ENCODE measurements at places on chromosomes 3 and 15. TPM values are rescaled to one million over a fixed set of nuclear protein-coding genes. Genes with fewer than 3 reads are reported as not detected.

Gene POLQ
- total RNA-seq, result 16.9 TPM

Gene NPAP1
- 0.30 TPM for total RNA-seq

Gene ARGFX
- total RNA-seq, result not detected

Gene SYNPR
- total RNA-seq, result not detected

Gene PROK2
- total RNA-seq, result 0.25 TPM

Gene SHF
- 55.0 TPM for total RNA-seq

Gene GOLGA8T
- total RNA-seq, result 0.47 TPM

Gene CLEC3B
- total RNA-seq, result not detected

Gene TICRR
- 44.9 TPM for total RNA-seq

Gene CCR1
- total RNA-seq, result 0.12 TPM

Gene ALDH1A3
- 8.0 TPM for total RNA-seq

Gene SLC6A20
- not detected for total RNA-seq

Gene TEX55
- total RNA-seq, result not detected

Gene SETMAR
- 39.4 TPM for total RNA-seq

DNA sequence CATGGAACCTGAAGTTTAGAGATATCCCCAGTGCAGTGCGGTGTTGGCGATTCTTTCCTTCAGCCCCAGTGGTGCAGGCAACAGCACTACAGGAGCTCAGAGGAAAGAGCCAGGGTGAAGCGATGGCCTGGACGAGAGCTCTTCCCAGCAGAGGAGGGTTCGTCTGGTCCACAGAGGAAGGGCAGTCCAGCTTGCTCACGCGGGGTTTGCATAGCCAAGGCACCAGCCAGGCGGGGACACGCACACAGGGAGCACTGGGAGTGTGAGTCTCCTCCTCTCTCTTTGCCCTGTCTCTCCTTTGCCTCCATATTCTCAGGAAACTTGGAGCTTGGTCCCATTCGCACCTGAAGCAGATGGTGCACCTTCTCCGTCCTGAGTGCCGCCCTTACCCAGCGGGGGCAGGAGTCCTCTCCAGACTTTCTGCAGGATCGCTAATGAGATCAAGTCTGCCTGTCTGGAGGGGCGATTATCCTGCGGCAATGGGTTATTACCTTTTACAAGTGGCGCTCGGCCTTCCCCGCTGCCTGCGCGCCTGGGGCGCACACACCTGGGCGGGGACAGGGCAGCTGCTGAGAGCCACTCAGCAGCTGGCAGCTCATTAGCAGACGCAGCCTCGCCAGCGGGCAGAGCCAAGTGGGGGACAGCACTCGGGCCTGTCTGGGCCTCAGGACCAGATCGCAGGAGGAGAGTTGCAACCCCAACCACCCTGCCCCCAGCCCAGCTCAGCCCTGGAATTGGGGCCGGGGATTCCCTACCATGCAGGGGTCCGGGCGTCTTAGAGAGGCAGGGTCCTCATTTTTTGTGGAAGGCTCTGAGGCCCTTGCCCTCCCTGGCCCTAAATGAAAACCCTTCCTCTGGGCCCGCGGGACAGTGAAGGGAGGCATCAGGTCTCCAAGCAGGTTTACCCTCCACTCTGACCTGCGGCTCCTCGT is 119.0 kb upstream of the MEF2A start:
- H3K27me3 ChIP-seq, result no peaks in the 10 kb centered on the region
- no peak for DNase-seq
- H3K4me1 ChIP-seq, result no peaks in the 10 kb centered on the region

- H3K36me3 ChIP-seq, result no peaks in the 10 kb centered on the region
- peaks cover 75% of the 10 kb centered on the region for H3K4me1 ChIP-seq
- no peaks in the 10 kb centered on the region for H3K27me3 ChIP-seq
- peak overlapping the region; percentile 62 for H3K4me3 ChIP-seq
- DNase-seq, result peak; percentile 18
- peak overlapping the region; percentile 98 for H3K27ac ChIP-seq
These were observed 154.2 kb upstream of the LRIG1 start for GRCh38 chr3:66655044-66655443.

GRCh38 chr3:46235425-46235824 is 6.8 kb upstream of the CCR3 start:
- DNase-seq, result no peak
- H3K4me1 ChIP-seq, result no peaks in the 10 kb centered on the region
- H3K36me3 ChIP-seq, result no peaks in the 10 kb centered on the region
- peaks cover 31% of the 10 kb centered on the region for H3K27me3 ChIP-seq

DNA sequence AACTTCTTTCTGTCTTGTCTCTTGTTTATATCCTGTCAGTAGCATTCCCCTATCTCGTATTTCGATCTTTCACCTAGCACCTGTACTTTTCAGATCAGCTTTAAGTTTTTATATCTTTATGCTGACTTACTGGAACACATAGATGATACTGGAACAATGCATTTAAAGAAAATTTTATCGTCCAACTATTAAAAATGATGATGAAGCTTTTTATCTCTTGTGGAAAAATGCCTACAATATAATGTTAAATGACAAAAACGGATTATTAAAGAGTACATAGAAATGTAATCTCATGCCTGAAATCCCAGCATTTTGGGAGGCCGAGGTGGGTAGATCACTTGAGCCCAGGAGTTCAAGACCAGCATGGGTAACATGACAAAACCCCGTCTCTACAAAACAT is 139.5 kb downstream of the ZPLD1 start:
- no peaks in the 10 kb centered on the region for H3K4me1 ChIP-seq
- H3K4me3 ChIP-seq, result no peak overlapping the region
- H3K27ac ChIP-seq, result no peak overlapping the region
- no peak for DNase-seq
- H3K27me3 ChIP-seq, result peaks cover 4% of the 10 kb centered on the region
- H3K36me3 ChIP-seq, result no peaks in the 10 kb centered on the region

GRCh38 chr3:159739969-159740368 is 248.7 kb upstream of the IL12A start:
- no peak for DNase-seq
- no peak overlapping the region for H3K27ac ChIP-seq
- H3K4me3 ChIP-seq, result no peak overlapping the region
- no peaks in the 10 kb centered on the region for H3K4me1 ChIP-seq

- H3K4me1 ChIP-seq, result no peaks in the 10 kb centered on the region
- peaks cover 2% of the 10 kb centered on the region for H3K36me3 ChIP-seq
- no peaks in the 10 kb centered on the region for H3K27me3 ChIP-seq
- DNase-seq, result no peak
- H3K27ac ChIP-seq, result no peak overlapping the region
These were observed 122.6 kb upstream of the CCNL1 start for GRCh38 chr3:157282261-157283191.

DNA sequence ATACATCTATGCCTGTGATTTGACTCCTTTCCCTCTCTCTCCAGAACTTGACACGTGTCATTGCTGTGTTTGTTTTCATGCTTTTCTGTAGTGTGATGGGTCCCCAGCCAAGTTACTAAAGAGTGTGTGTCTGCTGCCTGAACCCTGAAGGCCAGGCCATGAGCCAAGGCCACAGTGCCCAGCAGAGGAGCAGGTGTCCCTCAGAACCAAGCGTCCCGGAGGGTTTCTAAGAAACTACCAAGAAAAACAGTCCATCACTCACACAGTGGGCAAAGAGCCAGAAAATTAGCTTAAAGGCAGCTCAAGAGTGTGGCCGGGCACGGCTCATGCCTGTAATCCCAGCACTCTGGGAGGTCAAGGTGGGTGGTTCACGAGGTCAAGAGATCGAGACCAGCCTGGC is 35.2 kb downstream of the FBXO45 start:
- no peak for DNase-seq
- H3K27me3 ChIP-seq, result no peaks in the 10 kb centered on the region
- no peaks in the 10 kb centered on the region for H3K4me1 ChIP-seq
- H3K4me3 ChIP-seq, result no peak overlapping the region
- H3K27ac ChIP-seq, result no peak overlapping the region

GRCh38 chr15:41969851-41970431 is 2.4 kb downstream of the EHD4 start:
- H3K4me3 ChIP-seq, result peak overlapping the region; percentile 31
- no peak for DNase-seq
- H3K27me3 ChIP-seq, result peaks cover 19% of the 10 kb centered on the region
- peaks cover 33% of the 10 kb centered on the region for H3K4me1 ChIP-seq

DNA sequence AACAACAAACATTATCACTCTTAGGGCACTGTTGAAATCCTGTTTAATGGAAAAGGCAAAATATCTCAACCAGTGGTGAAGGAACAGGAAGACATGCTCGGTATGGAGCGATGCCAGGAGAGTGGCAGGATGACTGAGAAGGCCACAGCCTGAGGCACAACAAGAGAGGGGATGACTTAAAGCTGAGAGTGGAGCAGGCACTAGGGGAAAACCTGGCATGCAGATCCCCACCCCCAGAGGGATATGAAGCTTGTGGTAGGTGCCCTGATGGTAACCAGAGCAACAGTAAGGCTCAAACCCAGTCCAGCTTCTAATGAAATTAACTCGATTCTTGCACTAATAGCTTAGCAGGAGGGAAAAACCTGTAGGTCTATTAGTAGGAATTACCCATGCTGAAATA is 40.4 kb downstream of the LYSMD4 start:
- H3K36me3 ChIP-seq, result peaks cover 39% of the 10 kb centered on the region
- no peaks in the 10 kb centered on the region for H3K4me1 ChIP-seq
- no peaks in the 10 kb centered on the region for H3K27me3 ChIP-seq
- no peak for DNase-seq
- H3K27ac ChIP-seq, result no peak overlapping the region
- no peak overlapping the region for H3K4me3 ChIP-seq

- no peaks in the 10 kb centered on the region for H3K36me3 ChIP-seq
- peak overlapping the region; percentile 0 for H3K27ac ChIP-seq
- DNase-seq, result no peak
- peaks cover 6% of the 10 kb centered on the region for H3K27me3 ChIP-seq
These were observed 1261.1 kb downstream of the ROBO1 start for GRCh38 chr3:78506581-78507195.

- no peak overlapping the region for H3K4me3 ChIP-seq
- no peak for DNase-seq
- no peak overlapping the region for H3K27ac ChIP-seq
- peaks cover 10% of the 10 kb centered on the region for H3K36me3 ChIP-seq
- no peaks in the 10 kb centered on the region for H3K27me3 ChIP-seq
- peaks cover 52% of the 10 kb centered on the region for H3K4me1 ChIP-seq
These were observed 133.5 kb downstream of the APBA2 start for GRCh38 chr15:29018995-29019976.

DNA sequence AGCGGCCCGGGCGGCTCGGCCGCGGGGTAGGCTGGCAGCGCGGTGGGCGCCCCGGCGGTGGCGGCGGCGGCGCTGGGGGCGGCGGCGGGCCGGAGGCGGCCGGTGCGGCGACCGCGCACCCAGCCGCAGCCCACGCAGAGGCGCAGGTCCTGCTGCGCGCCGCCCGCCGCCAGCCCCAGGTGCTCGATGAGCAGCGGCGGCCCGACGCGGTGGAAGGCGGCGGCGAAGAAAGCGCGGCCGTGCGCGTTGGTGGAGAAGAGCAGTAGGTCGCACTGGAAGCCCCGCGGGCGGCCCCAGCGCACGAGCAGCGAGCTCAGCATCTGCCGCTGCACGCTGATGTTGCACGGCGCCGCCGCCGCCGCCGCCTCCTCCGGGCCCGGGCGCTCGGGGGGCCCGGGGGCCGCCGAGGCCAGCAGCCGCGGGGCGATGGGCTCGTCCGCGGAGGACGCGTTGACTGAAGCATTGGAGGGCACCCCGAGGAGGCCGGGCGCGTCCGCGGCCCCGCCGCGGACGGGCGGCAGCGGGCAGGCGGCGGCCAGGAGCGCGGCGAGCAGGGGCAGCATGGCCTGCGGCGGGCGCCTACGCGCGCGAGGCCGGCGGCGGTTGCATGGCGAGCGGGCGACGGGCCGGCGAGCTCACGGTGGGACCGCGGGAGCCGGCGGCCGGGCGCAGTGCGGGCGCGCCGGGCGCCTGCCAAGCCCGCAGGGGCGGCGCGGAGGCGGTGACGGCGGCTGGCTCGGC is 452 bp downstream of the TMEM158 start:
- peak overlapping the region; percentile 99 for H3K4me3 ChIP-seq
- H3K4me1 ChIP-seq, result peaks cover 32% of the 10 kb centered on the region
- peaks cover 63% of the 10 kb centered on the region for H3K27me3 ChIP-seq
- H3K36me3 ChIP-seq, result no peaks in the 10 kb centered on the region
- H3K27ac ChIP-seq, result no peak overlapping the region

DNA sequence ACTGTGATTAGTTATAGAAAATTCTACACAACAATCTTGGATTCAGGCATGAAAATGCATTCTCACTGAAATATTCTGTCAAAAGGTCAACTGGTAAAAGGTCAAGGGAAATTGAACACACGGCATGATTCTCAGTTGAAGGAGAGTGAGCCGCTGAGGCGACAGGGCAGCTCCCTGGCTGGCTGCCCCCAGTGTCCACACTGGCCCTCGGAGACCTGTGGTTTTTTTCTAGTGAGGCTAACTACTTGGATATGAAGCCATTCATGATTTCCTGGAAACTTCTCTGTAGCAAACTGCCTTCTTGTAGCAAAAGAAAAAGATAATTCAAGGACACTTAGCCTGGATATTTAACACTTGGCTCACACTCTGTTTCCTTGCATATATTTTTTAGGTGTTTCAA is 37.2 kb downstream of the AADACL2 start:
- H3K4me1 ChIP-seq, result peaks cover 11% of the 10 kb centered on the region
- no peak overlapping the region for H3K4me3 ChIP-seq
- DNase-seq, result no peak

DNA sequence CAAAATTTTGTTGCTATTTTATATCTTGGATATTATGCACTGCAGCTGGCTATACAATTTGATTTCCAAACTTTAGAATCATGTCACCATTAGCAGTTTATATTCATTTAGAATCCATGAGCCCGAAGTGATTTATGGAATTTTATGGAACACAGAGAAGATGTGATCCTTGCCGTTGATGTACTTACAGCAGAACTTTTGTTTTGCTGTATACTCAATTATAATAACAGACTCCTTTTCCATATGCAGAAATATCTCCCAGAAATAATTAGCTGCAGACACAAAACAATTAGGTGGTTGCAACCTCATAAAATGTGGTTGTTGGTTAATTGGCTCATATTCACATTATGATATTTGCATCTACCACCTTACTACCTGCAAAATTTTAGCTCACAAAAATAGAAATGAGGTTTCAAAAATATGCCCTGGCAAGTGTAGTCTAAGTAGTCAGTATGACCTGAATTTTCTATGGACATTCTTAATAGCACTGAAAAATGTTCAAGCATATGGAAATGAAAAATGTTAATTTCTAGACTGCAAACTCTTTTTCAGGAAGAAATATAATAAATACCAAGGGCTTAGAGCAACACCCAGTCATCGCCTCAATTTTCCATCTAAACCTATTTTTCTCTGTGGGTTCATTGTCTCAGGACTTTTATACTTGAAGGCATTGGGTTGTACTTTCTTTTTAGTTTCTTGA is 997.6 kb downstream of the MCTP2 start:
- no peak overlapping the region for H3K4me3 ChIP-seq
- peaks cover 11% of the 10 kb centered on the region for H3K36me3 ChIP-seq
- DNase-seq, result no peak
- H3K27me3 ChIP-seq, result no peaks in the 10 kb centered on the region
- no peaks in the 10 kb centered on the region for H3K4me1 ChIP-seq

DNA sequence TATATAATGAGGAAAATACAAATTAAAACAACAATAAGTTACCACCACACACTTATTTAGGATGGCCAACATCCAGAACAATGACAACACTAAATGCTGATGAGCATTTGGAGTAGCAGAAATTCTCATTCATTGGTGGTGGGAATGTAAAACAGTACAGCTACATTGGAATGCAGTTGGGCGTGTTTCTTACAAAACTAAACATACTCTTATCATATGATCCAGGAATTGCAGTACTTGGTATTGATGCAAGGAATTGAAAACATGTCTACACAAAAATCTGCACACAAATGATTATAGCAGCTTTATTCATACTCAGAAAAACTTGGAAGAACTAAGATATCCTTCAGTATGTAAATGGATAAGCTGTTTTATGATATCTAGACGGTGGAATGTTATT is 594.2 kb downstream of the ZBBX start:
- no peak overlapping the region for H3K27ac ChIP-seq
- no peaks in the 10 kb centered on the region for H3K36me3 ChIP-seq
- no peaks in the 10 kb centered on the region for H3K4me1 ChIP-seq
- H3K27me3 ChIP-seq, result no peaks in the 10 kb centered on the region
- no peak for DNase-seq
